ENCODE measurements at places on chromosomes 1 and 21.

GRCh38 chr1:66930823-66931174 lies 6.0 kb downstream of the MIER1 start:
- DNase-seq, result no peak

- DNase-seq, result no peak
These were observed 33.1 kb downstream of the STPG1 start for GRCh38 chr1:24380508-24380907.

- no peak for DNase-seq
These were observed 104.0 kb downstream of the PDE4B start for GRCh38 chr1:65896721-65897120.

DNA sequence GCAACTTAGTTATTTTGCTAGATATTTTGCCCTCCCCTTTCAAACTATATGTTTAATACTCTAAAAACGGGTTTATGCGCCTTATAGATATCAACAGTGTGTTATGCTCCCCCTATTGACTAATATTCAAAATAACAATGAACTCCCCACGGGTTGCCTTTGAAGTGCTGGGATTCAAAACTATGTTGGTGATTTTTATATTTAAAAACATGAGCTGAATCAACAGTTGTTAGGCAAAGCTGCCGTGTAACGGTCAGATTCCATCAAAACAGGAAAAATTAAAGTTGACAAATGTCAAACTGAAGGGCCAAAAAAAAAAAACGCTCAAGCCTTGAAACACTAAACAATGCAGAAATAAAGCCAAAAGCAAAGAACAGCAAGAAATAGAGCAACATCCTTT lies 2.5 kb downstream of the TGFBR3 start:
- no peak for DNase-seq

GRCh38 chr1:193222056-193222615 lies 35.7 kb upstream of the B3GALT2 start:
- no peak for DNase-seq

DNA sequence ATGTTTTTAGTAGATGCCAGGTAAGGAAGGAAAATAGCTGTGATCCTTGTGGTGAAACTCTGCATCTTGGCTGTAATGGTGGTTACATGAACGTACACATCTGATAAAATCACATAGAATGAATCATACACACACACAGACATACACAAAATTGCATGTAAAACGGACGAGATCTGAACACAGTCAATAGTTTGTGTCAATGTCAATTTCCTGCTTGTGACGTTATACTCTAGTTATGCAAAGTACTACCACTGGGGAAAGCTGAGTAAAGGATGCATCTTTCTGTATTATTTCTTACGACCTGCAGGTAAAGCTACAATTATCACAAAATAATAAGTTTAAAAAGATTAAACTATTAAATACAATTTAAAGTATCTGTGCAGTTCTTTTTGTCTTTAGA lies 493.7 kb upstream of the ZP4 start:
- no peak for DNase-seq

- DNase-seq, result no peak
These were observed 31.6 kb upstream of the SLC5A9 start for GRCh38 chr1:48190881-48191280.

GRCh38 chr1:59356627-59357026 lies 59.7 kb downstream of the FGGY start:
- DNase-seq, result no peak

DNA sequence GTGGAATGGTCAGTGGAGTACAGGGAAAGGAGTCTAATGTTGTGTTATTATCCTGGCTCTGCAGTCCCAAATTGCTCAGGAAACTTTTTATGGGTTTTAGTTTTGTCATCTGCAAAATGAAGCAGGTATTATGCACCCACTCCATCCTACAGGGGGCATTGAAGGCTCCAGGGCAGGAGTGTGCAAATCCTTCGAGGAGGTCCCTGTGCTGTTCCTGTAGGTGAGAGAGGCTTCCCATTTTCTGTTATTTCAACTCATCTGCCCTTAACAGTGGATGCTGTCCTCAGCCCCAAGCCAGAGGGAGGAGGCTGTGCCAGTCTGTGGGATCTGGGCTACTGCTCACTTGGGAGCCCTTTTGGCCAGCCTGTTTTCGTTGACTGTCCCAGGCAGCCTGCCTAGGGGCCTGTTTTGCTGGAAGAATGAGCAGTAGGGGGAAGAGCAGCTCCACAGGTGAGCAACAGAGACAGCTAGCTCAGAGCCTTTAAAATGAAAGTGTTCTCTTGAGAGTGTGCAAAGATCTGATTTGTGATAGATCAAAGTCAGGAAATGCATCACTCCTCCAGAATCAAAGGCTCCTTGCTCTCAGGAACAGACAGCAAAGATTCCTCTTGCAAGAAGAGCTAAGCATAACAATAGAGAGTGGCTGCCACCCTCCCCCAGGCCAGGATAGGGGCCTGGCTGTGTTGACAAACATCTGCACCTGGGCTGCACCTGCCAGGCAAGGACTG lies 317.6 kb upstream of the PROX1 start:
- no peak for DNase-seq

DNA sequence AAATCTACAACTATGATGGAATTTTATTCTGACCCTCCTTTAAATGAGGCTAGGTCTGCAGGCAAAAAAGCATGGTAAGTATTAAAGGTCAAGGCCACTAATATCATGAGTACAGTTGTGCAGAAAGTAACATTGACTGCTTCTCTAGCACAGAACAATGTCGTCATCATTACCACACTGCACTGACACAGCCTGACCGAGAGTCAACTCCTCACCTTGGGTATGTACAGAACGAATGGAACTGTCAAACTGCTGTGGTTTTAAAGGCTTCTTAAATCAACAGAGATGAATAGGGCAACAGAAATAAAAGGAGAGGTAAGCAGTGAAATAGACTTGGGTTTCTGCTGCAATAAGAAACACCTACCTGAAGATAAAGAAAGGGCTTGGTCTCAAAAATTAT lies 88.8 kb downstream of the TBX15 start:
- DNase-seq, result no peak

All from T-helper 9 cell (primary cell).